ENCODE measurements at places on chromosomes 13 and 19.

DNA sequence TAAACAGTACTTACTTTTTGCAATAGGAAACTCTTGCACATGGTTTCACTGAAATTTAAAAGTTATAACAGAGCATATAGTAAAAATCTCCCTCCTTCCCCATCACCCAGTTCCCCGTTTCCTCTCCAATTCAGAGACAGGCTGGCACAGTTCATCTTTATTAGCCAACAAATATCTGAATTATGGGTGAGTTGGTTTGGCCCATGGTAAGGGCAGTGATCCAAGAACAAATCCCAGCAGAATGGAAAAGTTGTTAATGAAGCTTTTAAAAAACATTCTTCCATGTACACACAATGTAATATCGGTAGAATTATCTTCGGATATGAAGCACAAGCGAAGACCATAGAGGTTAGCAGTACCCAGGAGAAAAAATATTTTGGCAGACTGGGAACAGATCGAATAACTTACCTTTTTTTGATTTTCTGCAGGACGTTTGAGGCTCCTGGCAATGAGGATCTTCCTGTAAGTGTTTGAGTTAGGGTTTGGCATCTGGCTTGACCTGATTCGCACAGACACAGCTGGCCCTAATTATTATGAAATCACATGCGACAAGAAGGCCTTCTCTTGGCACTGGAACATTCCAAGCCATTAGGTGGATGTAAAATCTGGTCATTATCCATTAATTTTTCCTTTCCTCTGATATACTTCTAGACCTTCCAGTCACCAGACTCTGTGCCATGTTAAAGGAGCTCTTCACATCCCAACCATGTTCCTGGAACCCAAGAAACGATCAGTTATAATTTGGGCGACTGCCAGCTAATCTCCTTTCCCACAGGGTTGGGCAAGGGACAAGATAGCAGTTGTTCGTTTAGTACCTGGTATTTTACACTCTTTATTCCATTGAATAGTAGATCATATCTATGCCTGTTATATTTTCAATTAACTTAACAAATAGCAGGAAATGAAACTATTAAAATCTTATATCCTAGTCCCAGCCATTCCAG, 139.4 kb upstream of the TSC22D1 start:
- no peak for DNase-seq

DNA sequence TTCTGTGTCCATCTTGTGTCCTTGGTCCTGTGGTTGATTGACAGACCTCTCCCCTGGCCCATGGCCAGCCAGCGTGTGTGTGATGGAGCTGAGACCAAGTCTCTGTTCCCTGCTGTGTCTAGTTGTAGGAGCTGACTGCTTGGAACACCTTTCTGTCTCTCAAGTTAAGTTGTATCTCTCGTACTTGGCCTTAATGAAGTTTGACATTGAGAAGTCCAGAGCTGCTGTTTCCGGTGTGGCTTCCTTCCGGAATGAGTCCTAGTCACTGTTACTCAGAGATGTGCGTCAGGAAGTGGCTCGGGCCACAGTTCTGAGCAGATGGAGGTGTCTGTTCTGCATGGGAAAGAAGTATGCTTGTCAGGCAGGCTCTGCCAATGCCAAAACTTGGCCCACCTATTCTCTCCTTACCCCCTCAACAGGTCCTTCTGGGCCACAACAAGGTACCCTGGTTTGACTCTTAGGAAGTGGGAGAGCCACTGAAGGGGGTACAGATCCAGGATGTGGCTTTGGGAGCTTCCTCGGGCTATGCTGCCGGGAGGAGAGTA, 54.3 kb downstream of the GATAD2A start:
- peak; percentile 61 for DNase-seq

DNA sequence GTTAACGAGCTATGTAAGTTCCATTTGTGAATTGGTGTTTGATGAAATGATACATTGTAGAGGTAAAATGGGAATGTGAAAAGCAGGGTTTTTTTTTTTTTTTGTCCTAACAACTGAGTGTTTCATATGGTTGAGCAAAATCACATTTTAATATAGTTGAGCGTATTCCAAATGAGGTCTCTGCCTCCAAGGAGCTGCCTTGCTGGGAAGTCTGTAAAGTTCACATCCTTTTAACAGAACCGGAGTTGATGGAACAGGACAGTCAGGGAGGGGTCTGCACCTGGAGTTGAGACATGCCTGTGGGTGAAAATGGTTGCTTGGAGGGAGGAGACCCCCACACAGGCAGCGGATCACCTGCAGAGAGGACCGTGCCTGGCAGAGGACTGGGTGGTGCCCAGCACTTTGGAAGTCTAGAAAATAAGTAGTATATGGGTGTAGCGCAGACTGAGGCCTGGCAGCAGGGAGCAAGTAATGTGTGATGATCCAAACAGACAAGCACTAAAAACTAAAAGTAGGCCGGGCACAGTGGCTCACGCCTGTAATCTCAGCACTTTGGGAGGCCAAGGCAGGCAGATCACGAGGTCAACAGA, 75.2 kb upstream of the UBAC2 start:
- DNase-seq = no peak

DNA sequence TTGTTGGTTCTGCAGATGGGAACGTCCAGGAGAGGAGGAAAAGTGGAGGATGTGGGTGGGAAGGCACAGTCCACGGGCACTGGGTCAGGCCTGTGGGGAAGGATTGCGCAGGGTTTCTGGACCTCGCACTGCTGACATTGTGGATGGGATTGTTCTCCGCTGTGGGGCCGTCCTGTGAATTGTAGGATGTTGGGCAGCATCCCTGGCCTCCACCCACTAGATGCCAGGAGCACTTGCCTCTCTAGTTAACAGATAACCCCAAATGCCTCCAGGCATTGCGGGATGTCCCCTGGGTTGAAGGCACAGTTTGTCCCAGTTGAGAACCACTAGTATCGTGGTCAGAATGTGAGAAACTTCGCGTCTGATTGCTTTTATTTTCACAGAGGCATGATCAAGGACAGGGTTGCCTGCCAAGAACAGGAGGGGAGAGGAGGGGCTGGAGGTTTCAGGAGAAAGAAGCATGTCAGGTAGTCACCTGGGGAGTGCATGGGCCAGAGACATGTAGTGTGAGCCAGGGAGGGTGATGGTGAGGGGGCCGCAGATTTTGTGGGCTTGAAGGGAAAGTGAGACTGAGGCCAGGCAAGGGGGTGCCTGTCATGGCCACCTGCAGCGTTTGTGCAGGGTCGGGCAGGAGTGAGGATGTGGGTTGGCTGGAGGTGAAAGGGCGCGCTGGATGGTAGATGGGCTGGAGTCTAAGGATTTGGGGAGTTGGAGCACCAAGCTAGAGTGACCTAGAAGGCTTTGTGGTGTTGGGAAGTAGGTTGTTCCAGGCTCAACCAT, 3.2 kb downstream of the ZNF628 start:
- DNase-seq = no peak

DNA sequence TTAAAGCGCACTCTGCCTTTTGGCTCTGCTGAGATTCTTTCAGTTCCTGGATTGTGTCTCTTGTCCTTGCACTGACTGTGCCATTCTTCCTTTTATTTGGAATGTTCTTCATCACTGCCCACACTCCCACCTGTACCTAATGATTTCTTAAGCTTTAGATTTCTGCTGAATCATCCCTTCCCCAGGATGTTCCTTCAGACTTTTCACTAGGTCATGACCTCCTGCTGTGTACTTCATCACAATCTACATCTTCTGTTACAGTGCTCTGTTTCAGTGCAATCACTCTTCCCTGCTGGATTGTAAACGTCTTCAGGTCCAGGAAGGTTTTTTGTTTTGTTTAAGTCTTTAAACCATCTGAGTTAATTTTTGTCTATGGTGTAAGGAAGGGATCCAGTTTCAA, 281.0 kb downstream of the ATP8A2 start:
- no peak for DNase-seq

- peak; percentile 64 for DNase-seq
Observed at GRCh38 chr13:75705395-75705794, 69.3 kb downstream of the LMO7 start.

- peak; percentile 44 for DNase-seq
Observed at GRCh38 chr19:13441810-13442512, 64.3 kb downstream of the CACNA1A start.

- DNase-seq = no peak
Observed at GRCh38 chr13:100537951-100538462, 50.6 kb downstream of the GGACT start.

DNA sequence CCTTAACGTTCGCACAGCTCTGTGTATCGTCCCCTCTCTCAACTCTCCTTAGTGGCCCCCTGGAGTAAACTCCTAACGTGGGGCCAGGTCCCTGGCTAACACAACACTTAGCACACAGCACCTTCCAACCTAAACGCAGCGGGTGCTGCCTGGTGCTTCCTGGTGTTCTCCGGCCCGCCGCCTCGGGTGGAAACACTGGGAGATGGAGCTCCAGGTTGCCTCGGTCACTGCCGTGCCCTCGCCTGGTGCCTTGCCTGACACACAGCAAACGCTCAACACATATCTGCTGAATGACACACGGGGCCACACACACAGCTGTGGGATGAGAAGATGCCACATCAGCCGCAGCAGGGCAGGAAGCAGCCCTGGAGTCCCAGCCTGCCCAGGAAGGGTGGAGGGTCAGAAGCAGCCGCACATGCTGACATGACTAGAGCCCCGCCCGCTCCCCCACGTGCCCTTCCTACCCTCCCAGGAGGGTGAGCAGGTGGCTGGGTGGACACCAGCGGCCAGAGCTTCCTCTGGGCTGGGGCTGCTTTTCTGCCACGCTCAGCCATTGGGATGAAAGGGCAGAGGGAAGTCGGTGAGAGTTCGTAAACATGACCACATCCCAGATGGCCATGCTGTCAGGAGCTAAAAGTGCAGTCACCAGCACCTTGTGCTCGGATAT, 6.6 kb downstream of the PEPD start:
- peak; percentile 26 for DNase-seq

DNA sequence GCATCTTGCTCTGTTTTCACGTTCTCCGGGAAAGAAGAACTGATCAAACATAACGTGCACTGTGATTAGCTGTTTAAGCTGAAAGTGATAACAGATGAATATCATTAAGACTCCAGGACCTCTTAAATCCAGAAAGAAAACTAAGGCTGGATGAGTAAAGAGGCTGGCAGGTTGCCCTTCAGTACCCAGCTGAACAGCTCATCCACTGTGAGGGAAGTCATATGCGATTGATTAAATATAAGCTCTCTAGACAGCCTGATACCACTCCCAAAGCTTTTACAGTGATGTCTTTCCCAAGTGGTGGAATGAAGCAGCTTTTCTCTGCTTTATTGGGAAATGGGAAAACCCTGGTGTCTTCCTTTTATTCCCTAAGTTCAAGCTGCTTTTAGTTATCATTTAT, 116.9 kb downstream of the EFNB2 start:
- DNase-seq = peak; percentile 96

GRCh38 chr13:46535825-46536224, 17.1 kb upstream of the LRCH1 start:
- peak; percentile 20 for DNase-seq

GRCh38 chr13:56900549-56901279, 240.0 kb upstream of the PRR20A start:
- DNase-seq = no peak

DNA sequence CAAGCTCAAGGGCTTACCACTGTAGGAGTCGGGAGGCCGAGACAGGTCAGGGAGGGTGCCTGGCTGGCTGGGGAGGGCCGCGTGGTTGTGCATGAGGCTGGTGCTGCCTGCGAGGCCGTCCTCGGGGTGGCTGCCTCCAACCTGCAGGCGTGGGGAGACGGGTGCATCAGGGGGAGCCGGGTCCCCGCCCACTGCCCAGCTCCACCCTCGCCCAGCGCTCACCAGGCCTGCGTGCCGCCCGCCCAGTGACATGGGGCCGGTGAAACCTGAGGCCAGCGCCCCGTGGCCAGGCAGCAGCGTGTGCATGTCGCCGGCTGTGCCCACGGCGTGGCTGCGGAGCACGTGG, 13.8 kb upstream of the UQCR11 start:
- no peak for DNase-seq

GRCh38 chr13:112894673-112895481, 74.1 kb upstream of the MCF2L start:
- DNase-seq = no peak

DNA sequence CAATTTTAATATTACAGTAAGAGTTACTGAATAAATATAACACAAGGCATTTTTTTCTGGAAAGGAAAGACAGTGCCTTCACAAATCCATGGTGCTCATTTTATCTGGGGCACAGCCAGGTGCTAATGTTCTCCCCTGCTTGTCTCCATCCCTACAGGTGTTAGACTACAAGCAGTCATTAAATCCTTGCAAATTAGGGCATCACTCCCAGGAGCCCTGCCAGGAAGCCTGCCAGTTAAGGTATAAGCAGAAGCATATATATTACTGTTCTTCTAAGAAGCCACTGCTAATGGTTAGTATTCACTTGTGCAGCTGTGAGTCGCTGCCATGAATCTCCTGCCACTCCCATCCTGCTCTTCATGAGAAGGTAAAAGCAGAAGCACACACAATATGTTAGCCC, 149.7 kb downstream of the OXGR1 start:
- DNase-seq = no peak

- no peak for DNase-seq
Observed at GRCh38 chr19:19475015-19475765, 40.2 kb downstream of the TSSK6 start.

- DNase-seq = no peak
Observed at GRCh38 chr13:98326291-98326690, 149.2 kb upstream of the RNF113B start.

DNA sequence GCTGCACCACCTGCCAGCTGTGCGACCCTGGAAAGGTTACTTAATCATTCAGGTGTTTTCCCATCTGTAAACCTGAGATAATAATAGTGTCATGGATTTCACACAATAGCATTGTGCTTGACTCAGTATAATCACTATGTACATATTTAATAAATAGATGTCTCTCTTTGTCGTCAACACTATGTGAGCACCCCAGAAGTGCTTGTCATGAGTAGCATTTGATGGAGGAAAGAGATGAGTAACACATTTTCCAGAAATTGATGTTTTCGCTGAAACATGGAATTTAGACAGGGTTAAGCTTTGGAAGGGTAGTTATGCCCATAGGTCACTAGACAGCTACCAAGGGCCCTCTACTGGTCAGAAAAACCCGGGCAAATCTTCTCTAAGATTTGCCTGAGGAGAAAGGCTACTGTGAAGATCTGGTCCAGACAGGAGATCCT, 9.5 kb upstream of the MBNL2 start:
- DNase-seq = peak; percentile 38

- no peak for DNase-seq
Observed at GRCh38 chr19:32201636-32202051, 143.8 kb upstream of the ZNF507 start.

DNA sequence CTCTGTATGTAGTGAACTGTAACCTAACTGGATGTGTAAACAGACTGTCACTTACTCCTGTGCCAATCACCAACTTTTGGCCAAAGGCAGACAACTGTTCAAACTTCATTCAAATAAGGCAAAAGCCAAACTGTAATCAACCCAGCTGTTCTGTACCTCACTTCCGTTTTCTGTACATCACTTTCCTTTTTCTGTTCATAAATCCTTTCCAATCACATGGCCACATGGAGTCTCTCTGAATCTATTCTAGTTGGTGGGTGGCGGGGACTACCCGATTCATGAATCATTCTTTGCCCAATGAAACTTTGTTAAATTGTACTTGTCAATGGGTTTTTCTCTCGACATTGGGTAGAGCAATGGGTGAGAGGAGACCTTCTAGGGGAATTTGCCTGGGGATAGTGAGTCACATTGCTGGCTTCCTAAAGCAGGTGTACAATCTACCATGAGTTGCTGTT, 178.3 kb upstream of the RFC3 start:
- no peak for DNase-seq
